ENCODE measurements at places on chromosomes 6 and 20. TPM values are rescaled to one million over a fixed set of nuclear protein-coding genes. Genes with fewer than 3 reads are reported as not detected.

APCDD1L gene
- 0.62 TPM for total RNA-seq

C20orf202 gene
- total RNA-seq = not detected

FRK gene
- 2.5 TPM for total RNA-seq

SAMD3 gene
- total RNA-seq = not detected

MACROD2 gene
- 1.2 TPM for total RNA-seq

FAM209B gene
- not detected for total RNA-seq

TSBP1 gene
- not detected for total RNA-seq

ANGPT4 gene
- total RNA-seq = not detected

ANKRD66 gene
- not detected for total RNA-seq

RIPOR3 gene
- 92.5 TPM for total RNA-seq

GSTA1 gene
- total RNA-seq = 0.28 TPM

ZNF391 gene
- 4.4 TPM for total RNA-seq

Measured in Panc1 (cell line).